Stimulated activated CD8-positive, alpha-beta memory T cell treated with anti-CD3 and anti-CD28 coated beads, Interleukin-7, amount 100 ng/mL, for 1 hour (primary cell): ENCODE measurements at places on chromosomes 5 and 9.

DNA sequence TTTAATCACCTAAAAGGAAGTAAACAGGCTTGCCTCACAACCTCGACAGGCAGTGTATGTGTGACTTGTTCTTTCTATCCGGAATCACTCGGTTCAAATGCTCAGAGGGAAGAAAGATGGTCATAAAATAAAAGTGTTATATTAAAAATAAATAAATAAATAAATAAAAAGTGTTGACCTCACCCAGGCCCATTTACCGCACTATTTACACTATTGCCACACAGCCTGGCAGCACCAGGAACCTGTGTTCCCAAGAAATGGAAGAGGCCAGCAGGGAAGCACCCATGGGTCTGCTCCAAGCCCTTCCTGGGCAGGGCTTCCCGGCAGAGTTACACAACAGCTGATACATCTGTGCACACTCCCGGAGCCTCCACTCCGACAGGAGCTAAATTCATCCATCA lies 127.9 kb downstream of the EFNA5 start:
- no peak for DNase-seq

DNA sequence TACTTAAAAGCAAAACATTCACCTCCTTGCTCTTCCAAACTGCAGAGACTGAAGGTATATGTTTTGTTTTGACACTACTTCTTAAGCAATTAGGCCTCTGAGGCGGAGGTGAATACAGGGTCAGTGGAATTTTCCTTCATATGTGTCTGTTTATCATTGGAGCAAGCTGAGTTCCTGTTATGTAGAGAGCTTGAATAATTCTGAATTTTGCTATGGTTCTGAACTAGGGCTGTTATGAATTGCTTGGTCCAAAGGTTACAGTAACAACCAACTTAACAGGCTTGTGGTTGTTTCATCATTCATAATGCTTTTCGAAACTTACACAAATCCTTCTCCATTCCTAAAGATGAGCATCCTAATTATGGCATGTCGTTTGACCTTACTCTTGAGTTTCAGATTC lies 444.6 kb upstream of the MEF2C start:
- DNase-seq = no peak

GRCh38 chr9:77290373-77290772 lies 113.0 kb downstream of the VPS13A start:
- DNase-seq = no peak

DNA sequence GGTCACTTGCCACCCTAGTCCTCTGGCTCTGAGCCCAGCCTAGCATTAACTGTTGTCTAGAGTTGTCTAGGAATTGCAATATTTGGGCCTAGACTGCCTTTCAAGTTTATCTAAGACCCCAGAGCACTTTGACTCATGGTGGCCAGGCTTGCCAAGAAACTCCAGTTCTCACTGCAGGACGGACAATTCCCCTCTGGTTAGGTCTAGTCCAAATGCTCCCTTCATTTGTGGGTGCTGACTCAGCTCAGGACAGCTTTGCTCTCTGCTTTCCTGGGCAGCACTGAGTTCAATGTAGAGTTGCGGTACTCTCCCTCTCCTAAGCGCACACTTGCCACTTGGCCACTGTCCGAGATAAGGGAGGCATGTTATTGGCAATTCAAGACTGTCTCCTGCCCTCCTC lies 619.4 kb downstream of the TLE1 start:
- no peak for DNase-seq

DNA sequence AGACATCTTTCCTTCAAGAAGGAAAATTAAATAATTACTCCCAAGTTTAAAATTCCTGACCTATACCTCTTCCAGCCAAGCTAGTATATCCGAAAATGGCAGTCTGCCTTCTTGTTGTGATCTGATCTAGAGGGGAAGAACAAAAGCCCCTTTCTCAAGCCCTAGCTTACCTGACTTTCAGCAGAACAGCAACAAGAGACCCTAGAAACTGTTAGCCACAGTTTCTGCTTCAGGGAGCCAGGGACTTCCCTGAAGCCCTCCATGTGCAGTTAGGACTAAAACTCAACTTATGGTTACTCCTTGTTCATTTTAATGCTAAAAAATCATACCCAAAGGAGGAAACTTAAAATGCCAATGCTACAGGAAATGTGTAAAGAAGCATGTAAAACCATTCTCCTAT lies 366.7 kb upstream of the CTNND2 start:
- DNase-seq = no peak

GRCh38 chr9:127305838-127306226 lies 41.3 kb downstream of the GARNL3 start:
- DNase-seq = no peak
